Activated CD4-positive, alpha-beta T cell treated with anti-CD3 and anti-CD28 coated beads, Interleukin-2, amount 10 ng/mL, durations not matched to agents 24 days and 14 days (primary cell): ENCODE measurements at places on chromosomes 7 and 10.

GRCh38 chr7:130160455-130160854, 44.8 kb downstream of the TMEM209 start:
- peak; percentile 45 for DNase-seq
- H3K4me1 ChIP-seq = no peaks in the 10 kb centered on the region
- no peak overlapping the region for H3K4me3 ChIP-seq
- H3K27me3 ChIP-seq = peaks cover 1% of the 10 kb centered on the region
- H3K27ac ChIP-seq = no peak overlapping the region
- peaks cover 46% of the 10 kb centered on the region for H3K36me3 ChIP-seq

GRCh38 chr10:32109603-32110002, 53.4 kb upstream of the KIF5B start:
- H3K27me3 ChIP-seq = peaks cover 8% of the 10 kb centered on the region
- H3K36me3 ChIP-seq = no peaks in the 10 kb centered on the region
- DNase-seq = no peak

DNA sequence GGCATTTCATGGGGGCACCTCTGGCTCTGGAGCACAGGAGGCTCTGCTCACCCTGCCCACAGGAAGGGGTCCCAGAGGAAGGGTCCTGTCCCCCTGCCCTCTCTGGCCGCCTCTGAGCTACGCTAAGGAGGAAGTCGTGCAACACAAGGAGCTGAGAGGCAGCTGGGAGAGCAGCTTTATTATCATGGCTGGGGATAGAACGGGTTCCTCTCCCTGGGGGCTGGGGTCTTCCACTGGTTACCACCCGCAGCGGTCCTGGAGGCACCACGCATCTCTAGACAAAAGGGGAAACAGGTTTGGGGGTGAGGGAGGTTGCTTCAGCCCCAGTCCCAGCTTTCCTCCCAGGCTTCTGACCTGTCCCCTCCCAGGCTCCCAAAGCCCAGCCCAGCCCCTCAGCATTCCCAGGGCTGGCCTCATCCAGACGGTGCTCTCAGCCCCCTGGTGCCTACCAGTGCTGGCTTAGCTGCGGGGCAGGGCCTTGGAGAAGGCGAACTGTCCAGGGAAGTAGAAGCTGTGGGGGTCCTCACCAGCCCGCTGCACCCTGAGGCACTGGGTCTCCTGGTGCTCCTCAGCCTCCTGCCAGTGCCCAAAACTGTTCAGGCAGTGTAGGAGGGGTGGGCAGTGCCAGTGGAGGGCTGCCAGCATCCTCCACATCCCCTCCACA, 3.1 kb downstream of the RARRES2 start:
- no peak overlapping the region for H3K4me3 ChIP-seq
- H3K36me3 ChIP-seq = peaks cover 8% of the 10 kb centered on the region
- H3K27ac ChIP-seq = no peak overlapping the region
- DNase-seq = no peak
- peaks cover 30% of the 10 kb centered on the region for H3K27me3 ChIP-seq

- peak overlapping the region; percentile 71 for H3K4me3 ChIP-seq
- H3K4me1 ChIP-seq = peaks cover 20% of the 10 kb centered on the region
- DNase-seq = peak; percentile 71
- peak overlapping the region; percentile 83 for H3K27ac ChIP-seq
These were observed 1.5 kb downstream of the MKX start for GRCh38 chr10:27743877-27744801.

DNA sequence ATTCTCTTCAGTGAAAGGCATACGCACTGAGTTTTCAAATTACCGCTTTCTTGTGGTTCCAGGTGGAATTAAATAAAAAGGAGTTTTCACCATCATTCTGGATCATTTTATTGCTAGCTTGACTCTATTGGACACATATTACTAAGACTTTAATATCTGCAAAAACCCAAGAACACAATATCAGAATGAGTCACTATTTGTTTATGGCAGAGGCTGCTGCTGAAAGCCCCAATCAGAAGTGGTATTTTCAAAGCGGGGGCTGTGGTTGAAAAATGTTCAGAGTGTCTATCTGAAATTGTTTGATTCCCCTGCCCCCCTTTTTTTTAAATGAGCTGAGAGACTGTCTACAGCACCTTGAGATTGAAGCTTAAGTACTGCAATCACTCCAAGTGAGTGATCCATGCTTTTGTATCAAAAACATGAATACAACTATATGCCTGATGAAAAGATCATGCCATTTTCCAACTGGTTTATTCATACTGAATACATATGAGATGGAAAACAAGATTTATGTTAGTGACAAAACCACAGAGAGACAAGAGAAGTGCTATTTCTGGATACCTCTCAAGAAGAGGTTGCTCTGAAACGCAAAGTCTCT, 376.4 kb downstream of the HTR7 start:
- H3K4me3 ChIP-seq = no peak overlapping the region
- no peak for DNase-seq
- no peaks in the 10 kb centered on the region for H3K36me3 ChIP-seq
- no peak overlapping the region for H3K27ac ChIP-seq
- no peaks in the 10 kb centered on the region for H3K4me1 ChIP-seq

GRCh38 chr7:124652237-124652636, 113.4 kb downstream of the GPR37 start:
- H3K36me3 ChIP-seq = no peaks in the 10 kb centered on the region
- DNase-seq = no peak
- no peaks in the 10 kb centered on the region for H3K27me3 ChIP-seq
- no peak overlapping the region for H3K27ac ChIP-seq
